ENCODE measurements at places on chromosomes 4 and X. TPM values are rescaled to one million over a fixed set of nuclear protein-coding genes. Genes with fewer than 3 reads are reported as not detected.
A peak's percentile ranks its signal among the peaks of the same experiment; 100 is the strongest.

Gene HTN3
- total RNA-seq: not detected

- no peak overlapping the region for H3K4me3 ChIP-seq
- no peak overlapping the region for H3K27ac ChIP-seq
- H3K4me1 ChIP-seq: no peaks in the 10 kb centered on the region
- no peak for DNase-seq
Measured at GRCh38 chr4:62952366-62952765, 1456.9 kb downstream of the TECRL start.

Gene NR3C2
- total RNA-seq: 34.9 TPM

- no peaks in the 10 kb centered on the region for H3K27me3 ChIP-seq
- no peaks in the 10 kb centered on the region for H3K36me3 ChIP-seq
- H3K4me3 ChIP-seq: no peak overlapping the region
Measured at GRCh38 chr4:40369437-40370274, 34.5 kb downstream of the CHRNA9 start.

DNA sequence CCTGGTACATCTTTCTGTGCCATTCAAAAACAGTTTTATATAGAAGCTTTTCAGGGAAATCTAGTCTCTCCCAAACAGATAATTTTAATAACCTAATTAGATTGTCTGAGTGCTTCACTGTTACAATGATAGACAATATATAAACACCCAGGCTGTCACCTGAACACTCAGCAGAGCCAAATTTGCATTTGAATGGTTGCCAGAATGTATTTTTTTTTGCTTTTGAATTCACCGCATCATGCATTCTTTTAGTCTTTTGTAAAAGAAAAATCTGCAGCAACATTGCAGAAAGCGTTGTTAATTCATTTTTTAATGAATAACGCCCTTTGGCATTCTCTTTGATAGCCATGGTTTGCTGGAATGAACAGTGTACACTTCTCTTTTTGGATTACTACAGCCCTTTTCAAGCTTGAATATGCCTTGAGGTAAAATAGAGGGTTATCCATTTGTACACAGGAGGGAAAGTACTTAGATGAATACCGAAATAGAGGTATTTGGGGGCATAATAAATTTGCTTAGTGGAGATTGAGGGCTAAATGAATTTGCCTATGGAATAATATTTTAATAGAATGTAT lies 175.0 kb upstream of the EPHA5 start:
- H3K4me1 ChIP-seq: no peaks in the 10 kb centered on the region
- no peaks in the 10 kb centered on the region for H3K36me3 ChIP-seq
- no peak for DNase-seq
- H3K4me3 ChIP-seq: no peak overlapping the region
- H3K27ac ChIP-seq: no peak overlapping the region

- no peak overlapping the region for H3K27ac ChIP-seq
- H3K27me3 ChIP-seq: no peaks in the 10 kb centered on the region
- peak; percentile 34 for DNase-seq
- H3K4me3 ChIP-seq: no peak overlapping the region
- no peaks in the 10 kb centered on the region for H3K36me3 ChIP-seq
Measured at GRCh38 chr4:185003596-185004351, 14.5 kb upstream of the HELT start.

- DNase-seq: no peak
- no peak overlapping the region for H3K4me3 ChIP-seq
- H3K4me1 ChIP-seq: no peaks in the 10 kb centered on the region
- no peaks in the 10 kb centered on the region for H3K27me3 ChIP-seq
- no peaks in the 10 kb centered on the region for H3K36me3 ChIP-seq
Measured at GRCh38 chr4:38510201-38510600, 153.8 kb upstream of the KLF3 start.

Gene RAI2
- 19.6 TPM for total RNA-seq

- H3K4me3 ChIP-seq: no peak overlapping the region
- peak; percentile 15 for DNase-seq
- H3K4me1 ChIP-seq: no peaks in the 10 kb centered on the region
Measured at GRCh38 chr4:2643555-2643954, 107.1 kb downstream of the FAM193A start.

Gene EIF4E
- total RNA-seq: 53.2 TPM

GRCh38 chr4:148770848-148771247 lies 328.6 kb upstream of the NR3C2 start:
- H3K27me3 ChIP-seq: no peaks in the 10 kb centered on the region
- H3K4me3 ChIP-seq: no peak overlapping the region
- H3K36me3 ChIP-seq: no peaks in the 10 kb centered on the region
- no peaks in the 10 kb centered on the region for H3K4me1 ChIP-seq

- no peak for DNase-seq
- H3K4me3 ChIP-seq: no peak overlapping the region
- no peaks in the 10 kb centered on the region for H3K4me1 ChIP-seq
- no peak overlapping the region for H3K27ac ChIP-seq
Measured at GRCh38 chr4:138455097-138455496, 212.9 kb upstream of the SLC7A11 start.

- H3K36me3 ChIP-seq: no peaks in the 10 kb centered on the region
- H3K4me1 ChIP-seq: no peaks in the 10 kb centered on the region
- no peaks in the 10 kb centered on the region for H3K27me3 ChIP-seq
- DNase-seq: no peak
Measured at GRCh38 chrX:110519906-110520452, 161.3 kb downstream of the RTL9 start.

GRCh38 chr4:169566021-169566818 lies 46.2 kb downstream of the NEK1 start:
- no peak overlapping the region for H3K27ac ChIP-seq
- no peak for DNase-seq
- H3K27me3 ChIP-seq: no peaks in the 10 kb centered on the region
- no peaks in the 10 kb centered on the region for H3K4me1 ChIP-seq

- H3K4me1 ChIP-seq: no peaks in the 10 kb centered on the region
- H3K27me3 ChIP-seq: no peaks in the 10 kb centered on the region
- DNase-seq: no peak
Measured at GRCh38 chr4:159370286-159370685, 267.4 kb downstream of the RAPGEF2 start.

Gene RBMXL3
- not detected for total RNA-seq

Gene TBC1D1
- total RNA-seq: 253 TPM

DNA sequence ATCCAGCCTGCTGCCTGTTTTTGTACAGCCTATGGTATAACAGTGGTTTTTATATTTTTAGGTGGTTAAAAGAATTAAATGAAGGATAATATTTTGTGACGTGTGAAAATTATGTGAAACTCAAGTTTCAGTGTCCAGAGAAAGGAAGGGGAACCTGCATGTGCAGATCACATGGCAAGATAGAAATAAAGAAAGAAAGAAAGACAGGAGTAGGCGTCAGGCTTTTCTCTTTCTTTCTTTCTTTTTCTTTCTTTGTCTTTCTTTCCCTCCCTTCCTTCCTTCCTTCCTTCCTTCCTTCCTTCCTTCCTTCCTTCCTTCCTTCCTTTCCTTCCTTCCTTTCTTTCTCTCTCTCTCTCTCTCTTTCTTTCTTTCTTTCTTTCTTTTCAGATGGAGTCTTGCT lies 42.0 kb upstream of the HUWE1 start:
- DNase-seq: no peak
- H3K27ac ChIP-seq: no peak overlapping the region
- no peak overlapping the region for H3K4me3 ChIP-seq
- no peaks in the 10 kb centered on the region for H3K36me3 ChIP-seq
- H3K27me3 ChIP-seq: no peaks in the 10 kb centered on the region

- no peaks in the 10 kb centered on the region for H3K36me3 ChIP-seq
- H3K4me1 ChIP-seq: no peaks in the 10 kb centered on the region
- no peak overlapping the region for H3K4me3 ChIP-seq
- no peak for DNase-seq
- H3K27ac ChIP-seq: no peak overlapping the region
Measured at GRCh38 chrX:21490341-21490740, 116.1 kb downstream of the CNKSR2 start.

- H3K4me1 ChIP-seq: peaks cover 100% of the 10 kb centered on the region
- H3K36me3 ChIP-seq: no peaks in the 10 kb centered on the region
- DNase-seq: no peak
Measured at GRCh38 chr4:102819588-102820365, 7.6 kb downstream of the UBE2D3 start.

Gene ADRA2C
- total RNA-seq: 0.71 TPM

Gene CLDN34
- not detected for total RNA-seq

Gene AMTN
- not detected for total RNA-seq

- no peaks in the 10 kb centered on the region for H3K36me3 ChIP-seq
- DNase-seq: peak; percentile 82
- H3K4me1 ChIP-seq: no peaks in the 10 kb centered on the region
- H3K27ac ChIP-seq: no peak overlapping the region
Measured at GRCh38 chr4:24488399-24489164, 95.8 kb downstream of the DHX15 start.

Gene RHOH
- 1.4 TPM for total RNA-seq

DNA sequence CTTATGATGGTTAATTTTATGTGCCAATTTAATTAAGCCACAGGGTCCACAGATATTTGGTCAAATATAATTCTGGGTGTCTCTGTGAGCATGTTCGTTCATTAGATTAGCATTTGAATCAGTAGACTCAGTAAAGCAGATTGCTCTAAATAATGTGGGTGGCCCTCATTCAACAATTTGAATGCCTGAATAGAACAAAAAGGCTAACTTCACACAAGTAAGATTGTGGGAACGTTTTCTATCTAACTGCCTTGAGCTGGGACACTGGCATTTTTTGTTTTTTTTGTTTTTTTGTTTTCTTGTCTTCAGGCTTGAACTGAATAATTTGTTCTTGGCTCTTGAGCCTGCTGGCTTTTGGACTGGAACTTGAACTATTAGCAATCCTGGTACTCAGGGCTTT lies 292.4 kb upstream of the SPANXN4 start:
- no peak overlapping the region for H3K27ac ChIP-seq
- H3K4me3 ChIP-seq: no peak overlapping the region
- no peaks in the 10 kb centered on the region for H3K36me3 ChIP-seq
- no peaks in the 10 kb centered on the region for H3K4me1 ChIP-seq

Data from sigmoid colon (tissue), 7 donors.